ENCODE measurements at places on chromosomes 3 and 15. TPM values are rescaled to one million over a fixed set of nuclear protein-coding genes. Genes with fewer than 3 reads are reported as not detected.
A peak's percentile ranks its signal among the peaks of the same experiment; 100 is the strongest.

- H3K4me3 ChIP-seq, result peak overlapping the region; percentile 95
- H3K4me1 ChIP-seq, result peaks cover 67% of the 10 kb centered on the region
- peaks cover 3% of the 10 kb centered on the region for H3K36me3 ChIP-seq
- H3K27ac ChIP-seq, result peak overlapping the region; percentile 86
Measured at GRCh38 chr3:186569779-186570095, 783 bp upstream of the DNAJB11 start.

NSMCE3 gene
- total RNA-seq, result 11.5 TPM

GRCh38 chr3:6396631-6397030 lies 464.3 kb upstream of the GRM7 start:
- no peaks in the 10 kb centered on the region for H3K27me3 ChIP-seq
- no peak for DNase-seq
- no peaks in the 10 kb centered on the region for H3K4me1 ChIP-seq
- H3K36me3 ChIP-seq, result no peaks in the 10 kb centered on the region

- H3K36me3 ChIP-seq, result no peaks in the 10 kb centered on the region
- peaks cover 37% of the 10 kb centered on the region for H3K4me1 ChIP-seq
- H3K27ac ChIP-seq, result no peak overlapping the region
- H3K4me3 ChIP-seq, result no peak overlapping the region
- no peak for DNase-seq
Measured at GRCh38 chr3:106305882-106306435, 437.1 kb upstream of the CBLB start.

GRCh38 chr3:49942651-49943050 lies 2.7 kb downstream of the RBM6 start:
- no peaks in the 10 kb centered on the region for H3K27me3 ChIP-seq
- H3K27ac ChIP-seq, result no peak overlapping the region
- H3K4me3 ChIP-seq, result no peak overlapping the region
- no peak for DNase-seq
- H3K36me3 ChIP-seq, result peaks cover 4% of the 10 kb centered on the region

CYP8B1 gene
- total RNA-seq, result not detected

GNAT1 gene
- not detected for total RNA-seq

DNA sequence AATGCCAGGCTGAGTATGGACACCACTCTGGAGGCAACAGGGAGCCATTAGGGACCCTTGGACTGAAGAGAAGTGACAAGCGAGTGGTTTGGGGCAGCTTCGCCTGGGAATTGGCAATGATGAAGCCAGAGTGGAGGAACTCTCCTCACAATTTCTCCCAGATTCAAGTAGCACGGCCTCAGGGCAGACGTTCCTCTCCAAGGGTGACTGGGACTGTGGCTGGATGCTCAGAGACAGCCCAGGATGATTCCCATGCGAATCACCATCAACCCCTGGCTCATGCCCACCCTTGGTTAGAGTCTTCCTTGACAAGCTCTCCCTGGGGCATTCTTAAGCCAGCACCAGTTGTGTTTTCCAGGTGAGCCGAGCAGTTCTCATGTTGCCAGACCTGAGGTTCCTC lies 16.3 kb upstream of the DOCK3 start:
- peaks cover 24% of the 10 kb centered on the region for H3K4me1 ChIP-seq
- H3K36me3 ChIP-seq, result no peaks in the 10 kb centered on the region
- DNase-seq, result no peak
- no peak overlapping the region for H3K4me3 ChIP-seq
- no peak overlapping the region for H3K27ac ChIP-seq
- peaks cover 10% of the 10 kb centered on the region for H3K27me3 ChIP-seq

DNA sequence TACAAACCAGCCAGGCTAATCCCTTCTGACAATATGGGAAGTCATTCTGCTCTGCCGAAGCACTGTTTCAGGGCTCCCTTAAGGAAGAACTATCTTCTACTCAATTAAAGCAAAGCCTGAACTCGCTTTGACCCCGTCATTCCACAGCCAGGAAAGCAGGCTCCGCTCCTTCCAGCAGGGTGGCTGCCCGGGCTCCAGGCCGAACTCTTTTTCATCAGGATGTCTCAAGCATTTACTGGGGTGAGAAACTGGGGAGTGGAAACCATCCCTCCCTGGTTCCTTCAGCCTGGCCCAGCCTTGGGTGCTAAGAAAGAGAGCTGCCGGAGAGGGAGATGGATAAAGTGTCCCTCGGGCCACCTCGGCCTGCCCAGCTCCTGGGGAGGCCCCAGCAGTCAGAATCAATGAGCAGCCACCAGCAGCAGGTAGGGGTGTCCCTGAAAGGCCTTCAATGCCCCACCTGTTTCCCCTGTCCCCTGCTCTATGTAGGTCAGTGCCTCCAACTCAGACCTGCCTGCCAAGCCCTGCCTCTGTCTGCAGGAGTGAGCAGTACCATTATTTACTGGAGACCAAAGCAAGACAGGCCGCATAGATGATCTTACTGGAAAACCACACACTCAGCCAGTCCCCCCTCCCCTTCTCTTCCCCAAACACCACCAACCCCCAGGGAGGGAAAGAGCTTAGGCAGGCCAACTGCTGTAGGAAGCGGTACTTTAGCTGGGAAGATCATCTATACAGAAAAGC lies 225.6 kb upstream of the TLE3 start:
- H3K36me3 ChIP-seq, result no peaks in the 10 kb centered on the region
- H3K27me3 ChIP-seq, result peaks cover 35% of the 10 kb centered on the region
- no peak for DNase-seq
- H3K4me3 ChIP-seq, result no peak overlapping the region
- peaks cover 3% of the 10 kb centered on the region for H3K4me1 ChIP-seq

GRCh38 chr15:62647202-62647842 lies 395.2 kb upstream of the TPM1 start:
- H3K27me3 ChIP-seq, result peaks cover 6% of the 10 kb centered on the region
- H3K36me3 ChIP-seq, result no peaks in the 10 kb centered on the region

DNA sequence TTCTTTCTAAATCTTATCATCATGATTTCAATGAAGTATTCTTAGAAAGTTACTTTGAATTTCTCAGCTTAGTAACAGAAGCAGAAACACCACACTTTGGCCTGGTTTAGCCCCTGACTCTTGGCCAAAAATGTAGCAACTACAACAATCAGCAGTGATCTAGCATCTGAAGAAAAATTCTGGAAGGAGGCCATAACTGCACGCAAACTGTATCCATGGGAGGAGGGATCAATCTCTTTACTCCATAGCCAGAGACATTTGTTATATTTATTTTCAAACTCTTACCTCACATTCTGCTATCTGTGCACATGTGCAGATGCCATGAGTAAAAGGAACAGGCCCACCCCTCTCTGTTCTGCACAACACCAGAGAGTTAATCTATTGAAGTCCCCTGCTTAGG lies 251.0 kb upstream of the P2RY1 start:
- no peak overlapping the region for H3K4me3 ChIP-seq
- no peaks in the 10 kb centered on the region for H3K36me3 ChIP-seq
- no peaks in the 10 kb centered on the region for H3K27me3 ChIP-seq
- no peaks in the 10 kb centered on the region for H3K4me1 ChIP-seq
- H3K27ac ChIP-seq, result no peak overlapping the region
- no peak for DNase-seq

- DNase-seq, result peak; percentile 22
- H3K4me3 ChIP-seq, result peak overlapping the region; percentile 88
- peaks cover 2% of the 10 kb centered on the region for H3K36me3 ChIP-seq
- H3K4me1 ChIP-seq, result peaks cover 39% of the 10 kb centered on the region
Measured at GRCh38 chr3:48716508-48716981, 476 bp downstream of the IP6K2 start.

- peaks cover 6% of the 10 kb centered on the region for H3K27me3 ChIP-seq
- peak overlapping the region; percentile 79 for H3K4me3 ChIP-seq
- H3K4me1 ChIP-seq, result peaks cover 62% of the 10 kb centered on the region
- H3K36me3 ChIP-seq, result no peaks in the 10 kb centered on the region
Measured at GRCh38 chr15:101128221-101129015, 123.4 kb downstream of the CHSY1 start.

DNA sequence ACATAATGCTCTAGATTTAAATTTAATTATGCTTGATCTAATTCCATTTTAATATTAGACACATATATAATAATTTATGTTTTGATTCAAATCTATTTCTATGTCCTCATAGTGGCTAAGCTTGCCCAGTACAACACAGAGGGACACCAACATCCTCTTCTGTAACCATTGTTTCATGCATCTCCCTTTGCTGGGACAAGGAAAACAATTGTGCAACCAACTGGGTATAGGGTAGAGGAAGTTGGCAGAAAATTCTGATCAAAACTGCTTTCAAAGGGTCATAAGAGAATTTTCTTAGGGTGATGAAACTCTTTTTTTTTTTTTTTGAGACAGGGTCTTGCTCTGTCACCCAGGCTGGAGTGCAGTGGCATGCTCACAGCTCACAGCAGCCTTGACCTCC lies 121.4 kb upstream of the SGO1 start:
- no peaks in the 10 kb centered on the region for H3K27me3 ChIP-seq
- H3K27ac ChIP-seq, result no peak overlapping the region
- H3K4me3 ChIP-seq, result no peak overlapping the region
- no peaks in the 10 kb centered on the region for H3K36me3 ChIP-seq
- DNase-seq, result no peak

- H3K27me3 ChIP-seq, result no peaks in the 10 kb centered on the region
- peak; percentile 35 for DNase-seq
- peaks cover 8% of the 10 kb centered on the region for H3K36me3 ChIP-seq
- peak overlapping the region; percentile 96 for H3K4me3 ChIP-seq
- peaks cover 54% of the 10 kb centered on the region for H3K4me1 ChIP-seq
- peak overlapping the region; percentile 94 for H3K27ac ChIP-seq
Measured at GRCh38 chr3:197791892-197792647, 1.0 kb downstream of the LRCH3 start.

SERPINI1 gene
- total RNA-seq, result 3.7 TPM

- H3K36me3 ChIP-seq, result no peaks in the 10 kb centered on the region
- DNase-seq, result no peak
- no peak overlapping the region for H3K27ac ChIP-seq
- H3K4me1 ChIP-seq, result no peaks in the 10 kb centered on the region
- H3K27me3 ChIP-seq, result peaks cover 7% of the 10 kb centered on the region
Measured at GRCh38 chr3:8290611-8291010, 211.0 kb upstream of the LMCD1 start.

- no peak overlapping the region for H3K27ac ChIP-seq
- no peak for DNase-seq
- H3K27me3 ChIP-seq, result no peaks in the 10 kb centered on the region
- H3K4me1 ChIP-seq, result peaks cover 31% of the 10 kb centered on the region
- no peaks in the 10 kb centered on the region for H3K36me3 ChIP-seq
- no peak overlapping the region for H3K4me3 ChIP-seq
Measured at GRCh38 chr15:77497110-77497737, 76.5 kb downstream of the HMG20A start.

- H3K4me3 ChIP-seq, result no peak overlapping the region
- peaks cover 34% of the 10 kb centered on the region for H3K36me3 ChIP-seq
- H3K27me3 ChIP-seq, result no peaks in the 10 kb centered on the region
Measured at GRCh38 chr15:45414215-45414885, 36.0 kb upstream of the GATM start.

DNA sequence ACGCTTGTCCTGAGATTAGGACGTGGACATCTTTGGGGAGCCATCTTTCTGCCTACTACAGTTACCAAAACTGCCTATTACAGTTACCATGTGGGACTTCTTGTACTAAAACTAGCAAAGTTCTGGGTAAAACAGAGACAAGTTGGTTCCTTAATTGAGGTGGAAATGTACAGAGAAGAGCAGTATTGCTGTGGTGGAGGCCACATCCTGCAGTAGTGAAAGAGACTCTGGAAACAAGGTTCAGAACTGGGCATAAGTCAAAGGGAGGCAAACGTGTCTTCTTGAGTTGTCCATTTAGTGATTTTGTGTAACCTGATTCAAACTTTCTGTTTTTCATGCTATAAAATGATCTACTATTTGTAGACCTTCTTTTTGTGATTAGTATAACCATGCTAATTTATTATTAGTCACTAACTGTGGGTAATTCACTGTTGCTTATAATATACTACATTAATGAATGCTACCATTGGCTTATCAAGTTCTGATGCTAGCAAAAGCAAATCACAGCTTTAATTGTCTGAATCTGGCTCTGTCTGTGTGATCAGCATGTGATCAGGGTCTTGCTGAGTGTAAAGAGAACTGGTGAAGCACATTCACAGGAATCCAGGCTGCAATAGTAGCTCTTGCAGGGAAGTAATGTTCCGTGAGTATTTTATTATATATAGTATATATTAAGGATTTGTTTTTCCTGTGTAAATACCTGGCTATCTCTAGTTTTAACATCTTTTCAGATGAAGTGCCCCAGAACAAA lies 207.9 kb upstream of the GAP43 start:
- no peak overlapping the region for H3K4me3 ChIP-seq
- no peak for DNase-seq
- H3K27ac ChIP-seq, result no peak overlapping the region
- peaks cover 4% of the 10 kb centered on the region for H3K4me1 ChIP-seq

CCDC174 gene
- total RNA-seq, result 33.9 TPM

GADL1 gene
- total RNA-seq, result not detected

DNA sequence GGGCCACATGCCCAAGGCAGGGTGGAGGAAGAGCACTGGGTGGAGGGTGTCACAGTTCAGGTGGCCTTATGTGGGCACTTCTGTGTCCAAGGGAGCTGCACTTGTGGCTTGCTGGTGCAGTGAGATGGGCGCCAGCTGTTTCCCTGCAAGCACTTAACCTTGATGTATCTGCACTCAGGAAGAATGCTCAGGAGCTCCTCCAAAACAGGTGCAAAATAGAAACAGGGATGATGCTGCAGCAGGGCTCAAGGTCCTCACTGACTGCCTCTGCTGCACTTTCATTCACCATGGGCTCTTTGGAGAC lies 151.3 kb downstream of the CADPS start:
- no peaks in the 10 kb centered on the region for H3K36me3 ChIP-seq
- no peak overlapping the region for H3K27ac ChIP-seq
- no peaks in the 10 kb centered on the region for H3K4me1 ChIP-seq
- no peaks in the 10 kb centered on the region for H3K27me3 ChIP-seq

DNA sequence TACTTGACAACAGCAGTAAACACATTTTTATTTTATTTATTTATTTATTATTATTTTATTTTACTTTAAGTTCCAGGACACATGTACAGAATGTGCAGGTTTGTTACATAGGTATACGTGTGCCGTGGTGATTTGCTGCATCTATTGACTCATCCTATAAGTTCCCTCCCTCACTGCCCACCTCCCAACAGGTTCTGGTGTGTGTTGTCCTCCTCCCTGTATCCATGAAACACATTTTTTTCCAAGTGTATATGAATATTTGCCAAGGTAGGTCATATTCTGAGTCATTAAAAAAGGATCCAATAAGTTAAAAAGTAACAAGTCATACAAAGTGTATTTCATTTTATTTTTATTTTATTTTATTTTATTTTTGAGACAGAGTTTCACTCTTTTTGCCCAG lies 567.3 kb upstream of the KCNMB2 start:
- H3K4me1 ChIP-seq, result no peaks in the 10 kb centered on the region
- no peak for DNase-seq
- H3K27ac ChIP-seq, result no peak overlapping the region
- no peaks in the 10 kb centered on the region for H3K27me3 ChIP-seq
- no peaks in the 10 kb centered on the region for H3K36me3 ChIP-seq
- no peak overlapping the region for H3K4me3 ChIP-seq

GRCh38 chr3:58722561-58722960 lies 56.0 kb upstream of the FAM3D start:
- no peak overlapping the region for H3K27ac ChIP-seq
- no peaks in the 10 kb centered on the region for H3K4me1 ChIP-seq
- H3K36me3 ChIP-seq, result no peaks in the 10 kb centered on the region
- peaks cover 12% of the 10 kb centered on the region for H3K27me3 ChIP-seq

All from activated T-cell treated with anti-CD3 and anti-CD28 coated beads, Interleukin-2, amount 50 U/mL, for 72 hours (primary cell).